ENCODE measurements at places on chromosomes 2 and 18.

DNA sequence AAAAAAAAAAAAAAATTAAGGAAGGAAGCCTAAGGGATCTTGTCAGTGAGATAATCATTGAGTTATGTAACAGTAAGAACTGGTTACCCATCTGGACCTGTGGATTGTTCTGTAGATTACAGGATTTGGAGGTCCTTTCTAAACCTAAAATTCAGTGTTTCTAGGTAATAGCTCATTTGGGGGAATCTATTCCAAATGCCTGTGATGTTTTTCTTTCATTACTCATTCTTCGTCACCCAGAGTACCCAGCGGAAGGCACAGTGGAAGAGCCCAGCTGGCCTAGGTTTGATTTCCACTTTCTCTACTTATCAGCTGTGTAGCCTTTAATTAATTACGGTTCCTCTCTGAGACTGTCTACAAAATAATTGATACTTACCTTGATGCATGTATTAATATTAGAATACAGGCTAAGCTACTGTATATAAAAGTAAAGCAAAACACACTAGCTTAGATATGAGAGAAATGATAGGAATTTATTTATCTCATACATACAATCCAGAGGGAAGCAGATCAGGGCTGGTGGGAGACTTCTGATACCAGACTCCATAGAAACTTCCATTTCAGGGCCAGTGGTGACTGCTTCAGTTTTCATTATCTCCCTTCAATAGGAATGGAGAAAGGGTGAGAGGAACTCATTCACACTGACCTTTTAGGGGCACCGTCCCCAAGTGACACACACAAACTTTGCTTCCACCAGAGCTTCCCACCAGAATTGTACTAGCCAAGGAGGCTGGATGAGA lies 115.8 kb upstream of the NOSTRIN start:
- DNase-seq, result no peak

DNA sequence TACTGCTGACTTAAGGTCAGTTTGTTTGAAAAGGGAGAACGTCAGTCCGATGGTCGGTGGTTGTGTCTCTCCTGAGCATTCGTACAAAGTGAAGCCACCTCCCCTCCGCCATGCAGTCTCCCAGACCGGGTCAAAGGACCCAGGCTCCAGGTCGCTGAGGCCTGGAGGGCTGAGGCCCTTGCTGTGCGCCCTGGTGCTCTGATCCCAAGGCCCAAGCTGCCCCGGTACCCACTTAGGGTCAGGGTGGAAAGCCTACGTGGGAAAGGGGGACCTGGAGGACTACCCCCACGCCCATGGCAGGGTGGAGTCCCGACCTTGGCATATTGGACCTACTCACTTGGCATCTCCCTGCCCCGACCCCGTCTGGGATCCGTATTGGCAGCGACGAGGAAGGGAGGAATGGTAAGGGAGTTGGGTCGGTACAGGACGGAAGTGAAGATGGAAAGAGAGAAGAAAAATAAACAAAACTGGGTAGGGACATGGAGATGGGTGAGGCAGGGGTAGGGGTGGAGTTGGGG lies 8.0 kb upstream of the SIX3 start:
- no peak for DNase-seq

GRCh38 chr18:76619621-76620315 lies 124.7 kb upstream of the ZNF516 start:
- no peak for DNase-seq

DNA sequence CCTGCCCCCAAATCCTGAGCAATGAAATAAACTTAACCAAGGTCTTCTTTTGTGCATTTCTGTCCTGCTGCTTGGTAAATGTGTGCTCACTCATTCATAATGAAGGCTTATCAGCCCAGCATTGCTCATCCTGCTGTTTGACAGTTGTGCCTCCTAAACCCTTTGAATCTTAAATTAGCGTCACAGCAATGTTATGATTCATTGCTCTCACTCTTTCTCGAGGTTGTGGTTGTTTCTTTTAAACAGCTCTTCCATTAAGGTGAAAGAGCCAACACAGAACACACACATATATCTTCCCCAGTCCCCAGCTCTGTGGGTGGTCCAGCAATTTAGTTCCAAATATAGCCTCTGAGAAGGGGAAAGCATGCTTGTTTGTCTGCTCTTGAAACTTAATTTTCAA lies 84.0 kb downstream of the EVA1A start:
- DNase-seq, result no peak

DNA sequence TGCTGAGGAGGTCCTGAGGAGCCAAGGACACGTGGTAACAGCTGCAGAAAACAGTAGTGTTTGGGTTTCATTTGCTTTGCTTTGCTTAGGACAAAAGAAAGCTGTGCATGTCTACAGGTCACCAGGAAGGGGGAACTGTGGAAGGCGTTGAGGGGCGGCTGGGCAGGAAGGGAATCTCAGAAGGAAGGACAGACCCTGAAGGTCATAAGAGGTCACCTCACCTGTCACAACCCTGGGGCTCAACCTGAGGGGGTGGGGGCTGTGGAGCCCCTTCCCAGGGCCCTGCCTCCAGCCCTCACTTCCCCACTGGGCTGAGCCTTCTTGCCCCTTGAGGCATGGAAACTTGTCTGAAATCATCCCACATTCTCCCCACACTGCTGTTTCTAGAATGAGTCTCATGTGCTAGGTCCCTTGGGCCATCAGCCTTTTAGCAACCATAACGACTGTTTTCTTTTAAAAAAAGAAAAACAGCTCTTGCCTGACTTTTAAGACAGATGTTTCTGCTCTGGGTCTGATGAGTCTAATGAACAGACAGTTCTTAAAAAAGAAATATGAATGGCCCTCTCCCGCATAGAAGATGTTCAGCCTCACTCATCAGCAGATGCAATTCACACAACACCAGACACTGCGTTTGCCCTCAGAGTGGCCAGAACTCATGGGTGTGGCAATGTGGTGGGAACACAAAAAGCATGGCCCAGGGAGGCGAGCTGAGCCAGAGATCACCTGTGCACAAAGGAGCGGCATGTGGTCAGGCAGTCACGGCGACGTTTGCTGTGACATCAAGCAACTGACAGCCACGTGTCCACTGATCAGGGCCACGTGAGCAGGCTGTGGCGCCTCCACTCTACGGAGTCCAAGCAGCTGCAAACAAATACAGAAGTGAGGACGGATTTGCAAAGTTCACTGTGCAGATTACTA lies 84.0 kb downstream of the SEPTIN10 start:
- no peak for DNase-seq

- no peak for DNase-seq
These were observed 4.8 kb downstream of the GDF7 start for GRCh38 chr2:20671736-20672080.

- no peak for DNase-seq
These were observed 391.0 kb upstream of the RAB12 start for GRCh38 chr18:8218197-8218596.

Measured in activated naive CD4-positive, alpha-beta T cell (primary cell).